Activated naive CD8-positive, alpha-beta T cell treated with anti-CD3 and anti-CD28 coated beads, Interleukin-2, amount 10 ng/mL, durations not matched to agents 7 days and 5 days (primary cell): ENCODE measurements at places on chromosomes 1 and 21. TPM values are rescaled to one million over a fixed set of nuclear protein-coding genes. Genes with fewer than 3 reads are reported as not detected.

- no peak overlapping the region for H3K27ac ChIP-seq
- no peaks in the 10 kb centered on the region for H3K4me1 ChIP-seq
- H3K4me3 ChIP-seq = no peak overlapping the region
- no peak for DNase-seq
- H3K36me3 ChIP-seq = no peaks in the 10 kb centered on the region
Measured at GRCh38 chr1:164587617-164588501, 28.9 kb downstream of the PBX1 start.

DNA sequence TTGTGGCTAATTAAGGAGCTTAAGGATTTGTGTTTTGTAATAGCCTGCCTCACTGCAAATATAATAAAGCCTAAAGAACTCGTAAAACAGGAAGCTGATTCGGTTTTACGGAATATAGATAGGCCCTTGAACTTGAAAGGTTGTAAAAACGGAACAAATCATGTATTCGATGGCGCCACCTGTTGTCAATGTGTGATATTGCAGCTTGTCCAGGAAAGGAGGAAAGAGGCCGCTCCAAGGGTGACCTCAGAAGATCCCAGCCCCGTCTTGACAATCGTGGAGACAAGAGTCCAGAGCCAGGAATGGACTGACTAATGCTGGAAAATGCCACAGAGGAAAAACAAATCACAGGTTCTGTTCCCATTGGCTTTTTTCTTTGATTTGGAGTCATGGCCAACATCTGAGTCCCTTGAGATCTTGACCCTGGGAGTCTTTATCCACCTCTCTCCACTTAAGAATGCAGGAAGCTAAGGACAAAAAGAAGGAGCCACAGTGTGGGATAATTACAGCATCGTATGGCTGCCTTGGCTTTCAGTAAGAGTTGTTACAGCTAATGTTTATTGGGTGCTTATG is 7.0 kb upstream of the IGSF21 start:
- H3K4me1 ChIP-seq = no peaks in the 10 kb centered on the region
- no peak for DNase-seq

DNA sequence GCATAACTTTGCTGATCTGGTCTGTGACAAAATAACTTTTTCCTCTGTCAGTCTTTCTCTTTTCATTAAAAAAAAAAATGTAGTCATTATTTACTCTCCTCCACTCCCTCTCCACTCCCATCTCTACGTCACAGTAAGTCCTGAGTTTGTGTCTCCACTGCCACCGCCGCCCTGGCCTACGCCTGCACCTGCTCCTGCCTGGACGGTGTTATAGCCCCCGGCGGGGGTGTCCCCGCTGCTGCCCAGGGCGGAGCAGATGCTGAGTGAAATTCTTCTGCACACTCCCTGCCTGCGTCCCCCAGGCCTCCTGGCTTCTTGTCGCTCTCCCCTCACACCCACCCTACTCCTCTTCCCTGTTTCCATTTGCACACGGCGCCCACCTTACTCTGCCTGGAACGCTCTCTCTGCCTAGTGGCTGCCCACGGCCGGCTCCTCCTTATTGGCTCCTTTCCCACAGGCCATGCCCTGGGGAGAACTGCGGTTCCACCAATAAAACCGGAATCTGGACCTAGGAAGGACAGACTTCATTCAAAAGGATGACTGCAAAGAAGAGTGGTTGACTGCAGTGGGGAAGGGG is 55.2 kb upstream of the C1orf174 start:
- H3K27ac ChIP-seq = no peak overlapping the region
- H3K4me3 ChIP-seq = no peak overlapping the region
- H3K4me1 ChIP-seq = no peaks in the 10 kb centered on the region
- H3K36me3 ChIP-seq = no peaks in the 10 kb centered on the region
- peaks cover 12% of the 10 kb centered on the region for H3K27me3 ChIP-seq

DNA sequence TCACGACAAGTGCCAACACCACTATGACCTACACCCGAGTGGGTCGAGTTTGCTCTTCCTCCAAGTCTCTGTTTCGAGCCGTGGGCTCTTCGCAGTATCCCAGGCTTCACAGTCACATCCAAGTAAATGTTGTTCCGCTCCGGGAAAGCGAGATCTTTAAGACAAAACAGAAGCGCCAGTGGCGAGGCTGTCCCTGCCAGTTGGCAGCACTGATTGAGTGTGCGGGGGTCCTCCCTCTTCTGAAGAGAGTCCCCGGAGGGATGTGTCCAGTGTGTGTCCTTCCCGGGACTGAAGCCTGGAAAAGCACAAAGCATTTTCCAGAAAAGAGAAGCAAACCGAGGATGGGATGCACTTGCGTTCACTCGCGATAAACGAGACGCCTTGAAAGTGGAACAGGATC is 158.9 kb downstream of the PRDM16 start:
- H3K27ac ChIP-seq = no peak overlapping the region
- DNase-seq = no peak
- H3K27me3 ChIP-seq = peaks cover 3% of the 10 kb centered on the region
- no peak overlapping the region for H3K4me3 ChIP-seq

DNA sequence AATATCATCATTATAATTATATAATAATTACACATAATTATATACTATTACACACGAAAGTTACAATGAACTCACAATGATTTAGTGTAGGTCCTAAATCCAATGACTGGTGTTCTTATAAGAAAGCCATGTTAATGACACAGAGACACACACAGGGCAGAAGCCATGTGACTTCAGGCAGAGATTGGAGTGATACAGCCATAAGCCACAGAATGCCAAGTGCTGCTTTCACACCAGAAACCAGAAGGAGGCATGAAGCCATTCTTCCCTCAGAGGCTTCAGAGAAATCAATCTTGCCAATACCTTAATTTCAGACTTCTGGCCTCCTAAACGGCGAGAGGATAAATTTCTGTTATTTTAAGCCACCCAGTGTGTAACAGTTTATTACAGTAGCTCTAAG is 147.4 kb upstream of the KRTAP19-8 start:
- peaks cover 6% of the 10 kb centered on the region for H3K36me3 ChIP-seq
- H3K4me1 ChIP-seq = peaks cover 52% of the 10 kb centered on the region
- H3K4me3 ChIP-seq = no peak overlapping the region
- H3K27me3 ChIP-seq = no peaks in the 10 kb centered on the region

DNA sequence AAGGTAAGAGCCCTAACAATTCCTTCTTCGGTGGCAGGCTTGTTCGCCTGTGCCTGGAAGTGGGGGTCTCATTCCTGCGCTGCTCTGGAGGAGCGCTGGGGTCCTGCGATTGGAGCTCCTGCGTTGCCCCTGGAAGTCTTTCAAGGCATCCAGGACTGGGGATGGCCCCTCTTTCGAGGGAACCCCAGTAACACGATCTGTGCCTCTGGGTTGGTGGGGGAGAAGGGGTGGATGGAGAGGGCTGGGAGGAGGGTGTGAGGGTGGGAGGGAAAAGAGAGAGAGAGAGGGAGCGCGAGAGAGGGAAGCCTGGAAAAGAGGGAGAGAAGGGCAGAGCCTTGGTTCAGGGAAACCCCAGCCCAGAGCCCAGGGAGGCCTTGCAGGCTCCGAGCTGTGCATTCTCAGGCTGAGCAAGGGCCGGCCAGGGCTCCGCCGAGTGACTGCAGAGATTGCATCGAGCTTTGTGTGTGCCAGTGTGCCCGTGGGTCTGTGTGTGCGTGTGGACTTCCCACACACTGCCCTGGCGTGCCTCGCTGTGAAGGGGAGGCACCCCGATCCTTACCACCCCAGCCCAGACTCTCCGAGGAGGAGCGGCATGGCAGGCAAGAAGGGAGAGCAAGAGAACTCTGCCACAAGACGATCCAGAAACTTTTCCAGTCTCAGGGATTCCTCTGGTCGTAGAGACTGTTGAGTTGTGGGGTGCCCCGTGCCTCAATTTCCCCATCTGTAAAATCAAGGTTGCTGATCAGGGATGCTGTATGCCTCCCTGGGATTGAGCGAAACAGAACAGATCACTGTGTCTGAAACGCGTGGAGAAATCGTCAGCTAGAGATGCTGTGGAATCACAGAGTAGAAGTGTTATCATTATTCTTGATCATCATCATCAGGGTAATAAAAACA is 619 bp downstream of the BCL9 start:
- H3K4me3 ChIP-seq = no peak overlapping the region
- H3K4me1 ChIP-seq = peaks cover 40% of the 10 kb centered on the region
- H3K27ac ChIP-seq = no peak overlapping the region
- H3K27me3 ChIP-seq = peaks cover 5% of the 10 kb centered on the region

DNA sequence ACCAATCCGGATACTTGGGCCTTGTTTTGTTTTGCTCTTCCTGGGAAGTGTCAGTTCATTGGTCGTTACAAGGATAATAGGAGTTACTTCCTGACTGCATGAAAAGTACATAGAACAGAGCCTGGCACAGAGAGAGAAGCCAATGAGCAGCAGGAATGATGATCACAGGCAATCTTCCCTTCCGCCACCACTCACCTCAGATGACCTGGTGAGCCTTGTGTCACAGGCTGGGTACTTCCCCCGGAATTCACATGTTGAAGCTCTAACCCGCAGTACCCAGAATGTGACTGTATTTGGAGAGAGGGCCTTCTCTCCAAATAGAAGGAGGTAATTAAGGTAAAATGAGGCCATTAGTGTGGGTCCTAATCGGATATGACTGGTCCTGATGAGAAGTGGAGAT is 18.8 kb upstream of the GPR137B start:
- H3K27ac ChIP-seq = no peak overlapping the region
- peaks cover 14% of the 10 kb centered on the region for H3K27me3 ChIP-seq
- DNase-seq = no peak
- H3K36me3 ChIP-seq = no peaks in the 10 kb centered on the region
- no peak overlapping the region for H3K4me3 ChIP-seq
- peaks cover 21% of the 10 kb centered on the region for H3K4me1 ChIP-seq

GRCh38 chr21:42258150-42258884 is 39.4 kb downstream of the ABCG1 start:
- H3K4me1 ChIP-seq = peaks cover 19% of the 10 kb centered on the region
- peak; percentile 87 for DNase-seq
- H3K4me3 ChIP-seq = no peak overlapping the region
- no peaks in the 10 kb centered on the region for H3K36me3 ChIP-seq

DNA sequence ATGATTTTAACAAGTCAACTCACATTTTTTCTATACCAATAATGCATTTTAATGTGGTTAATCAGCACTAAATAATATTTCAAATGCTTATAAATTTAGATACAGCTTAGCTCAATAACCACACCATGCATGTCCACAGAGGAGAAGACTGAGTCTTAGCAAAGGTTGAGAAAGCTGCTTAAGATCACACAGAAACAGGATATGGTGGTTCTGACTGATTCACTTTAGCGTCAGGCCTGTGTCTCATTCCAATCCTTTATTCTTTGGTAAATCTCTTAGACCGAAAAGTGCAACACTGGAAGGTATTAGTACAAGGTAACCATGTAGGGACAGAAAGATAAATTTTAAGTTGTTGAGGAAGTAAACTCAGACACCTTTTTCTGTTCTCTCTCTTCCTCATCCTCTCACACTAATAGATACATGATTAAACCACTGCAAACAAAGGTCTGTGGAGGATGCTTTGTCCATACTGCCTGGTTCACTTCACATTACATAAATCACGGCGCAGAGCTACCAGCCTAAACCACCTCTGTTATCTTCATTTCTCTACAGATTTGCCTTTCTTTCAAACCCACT is 139.0 kb downstream of the DPYD start:
- no peak overlapping the region for H3K4me3 ChIP-seq
- peaks cover 2% of the 10 kb centered on the region for H3K36me3 ChIP-seq
- DNase-seq = no peak
- H3K27ac ChIP-seq = no peak overlapping the region

DNA sequence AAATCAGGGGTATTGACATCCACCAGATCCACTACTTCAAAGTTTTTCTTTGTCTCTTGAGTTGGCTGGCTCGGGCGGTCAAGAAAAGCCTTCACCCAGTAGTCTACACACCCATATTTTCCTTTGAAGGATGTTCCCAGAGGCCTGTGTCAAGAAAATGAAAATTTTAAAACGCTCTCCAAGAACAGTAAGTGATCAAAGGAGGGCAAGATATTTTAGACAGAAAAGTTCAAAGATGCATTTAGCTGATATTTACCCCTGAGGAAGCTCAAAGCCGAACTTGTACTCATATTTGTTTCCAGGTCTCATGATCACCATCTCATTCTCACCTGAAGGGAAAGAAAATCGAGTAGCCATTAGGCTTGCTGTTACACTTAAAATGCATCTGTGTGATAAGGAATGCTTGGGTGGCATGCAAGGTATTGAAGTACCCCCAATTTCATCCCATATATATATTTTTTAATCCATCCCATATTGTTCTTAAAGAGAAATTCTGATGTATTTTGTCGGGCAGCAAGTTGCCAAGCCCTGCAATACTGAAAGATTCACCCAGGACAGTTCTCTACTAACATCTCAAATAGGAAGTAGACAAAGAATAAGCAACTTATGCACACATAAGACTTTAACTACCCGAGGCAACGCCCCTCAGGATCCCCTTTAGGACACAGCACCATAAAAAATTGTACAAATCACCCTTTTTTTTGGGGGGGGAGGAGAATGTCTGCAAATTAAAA is 1.1 kb downstream of the TXNIP start:
- peaks cover 63% of the 10 kb centered on the region for H3K4me1 ChIP-seq
- H3K27me3 ChIP-seq = no peaks in the 10 kb centered on the region
- H3K27ac ChIP-seq = peak overlapping the region; percentile 99
- DNase-seq = no peak
- H3K36me3 ChIP-seq = peaks cover 46% of the 10 kb centered on the region
- peak overlapping the region; percentile 100 for H3K4me3 ChIP-seq

GRCh38 chr1:212892108-212892507 is 34.0 kb downstream of the FLVCR1 start:
- DNase-seq = no peak
- no peak overlapping the region for H3K4me3 ChIP-seq
- peaks cover 56% of the 10 kb centered on the region for H3K36me3 ChIP-seq
- no peaks in the 10 kb centered on the region for H3K27me3 ChIP-seq
- H3K27ac ChIP-seq = no peak overlapping the region
- H3K4me1 ChIP-seq = peaks cover 6% of the 10 kb centered on the region

DNA sequence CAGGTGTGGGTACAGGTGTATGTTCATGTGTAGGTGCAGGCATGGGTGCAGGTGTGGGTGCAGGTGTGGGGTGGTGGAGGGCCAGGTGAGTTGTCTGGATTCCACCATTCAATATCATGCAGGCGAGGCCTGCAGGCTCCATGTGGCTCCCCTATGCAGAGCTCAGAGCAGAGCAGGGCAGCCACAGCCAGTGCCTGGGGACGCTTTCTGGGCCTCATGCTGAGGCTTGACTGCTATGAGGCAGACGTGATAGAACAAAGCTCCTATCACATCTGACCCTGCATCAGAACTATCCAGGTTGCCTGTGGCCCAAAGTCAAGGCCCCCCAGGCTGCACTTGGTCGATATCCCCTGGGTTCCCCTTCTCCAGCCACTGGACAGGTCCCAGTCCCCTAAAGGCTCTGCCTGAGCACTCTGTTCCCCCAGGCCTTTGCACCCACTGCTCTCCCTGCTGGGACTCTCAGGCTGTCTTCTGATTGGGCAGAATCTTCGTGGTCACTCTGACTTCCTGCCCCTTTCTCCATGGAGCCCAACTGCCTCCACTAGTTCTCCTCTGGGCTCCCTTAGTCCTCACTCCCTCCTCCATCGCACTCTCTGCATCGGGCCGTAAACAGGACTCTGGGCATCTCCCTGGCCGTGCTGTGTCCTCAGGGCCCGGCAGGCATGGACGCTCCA is 78.6 kb upstream of the ACTL8 start:
- H3K4me3 ChIP-seq = no peak overlapping the region
- DNase-seq = no peak
- peaks cover 3% of the 10 kb centered on the region for H3K27me3 ChIP-seq

GRCh38 chr21:36610201-36610600 is 88.7 kb upstream of the SIM2 start:
- H3K36me3 ChIP-seq = no peaks in the 10 kb centered on the region
- H3K27ac ChIP-seq = no peak overlapping the region
- no peaks in the 10 kb centered on the region for H3K27me3 ChIP-seq
- no peak overlapping the region for H3K4me3 ChIP-seq
- no peaks in the 10 kb centered on the region for H3K4me1 ChIP-seq

Gene VWA5B1
- total RNA-seq = not detected

Gene HCN3
- total RNA-seq = 6.7 TPM

Gene AMY1B
- not detected for total RNA-seq

Gene PHACTR4
- 29.7 TPM for total RNA-seq

Gene CGN
- 0.40 TPM for total RNA-seq

Gene TNFRSF4
- 2.4 TPM for total RNA-seq
